Activated CD4-positive, alpha-beta T cell treated with anti-CD3 and anti-CD28 coated beads for 1 hour (primary cell): ENCODE measurements at places on chromosomes 1 and 21.

GRCh38 chr1:203167026-203167912 lies 8.4 kb downstream of the MYBPH start:
- DNase-seq = no peak

DNA sequence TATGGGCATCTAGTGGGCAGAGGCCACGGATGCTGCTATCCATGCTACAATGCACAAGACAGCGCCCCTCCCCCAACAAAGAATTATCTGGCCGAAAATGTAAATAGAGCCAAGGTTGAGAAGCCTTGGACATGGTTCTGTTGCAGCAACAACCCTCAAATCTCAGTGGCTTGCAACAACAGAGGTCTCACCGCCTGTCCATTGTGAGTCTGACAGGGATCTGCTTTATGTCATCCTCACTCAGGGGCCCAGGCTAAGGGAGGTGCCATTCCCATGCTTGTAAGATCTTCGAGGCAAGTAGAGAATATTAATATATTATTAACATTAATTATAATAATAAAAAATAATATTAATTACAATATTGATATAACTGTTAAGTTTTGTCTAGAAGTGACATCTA lies 9.5 kb upstream of the PITHD1 start:
- no peak for DNase-seq

GRCh38 chr1:170168265-170168664 lies 22.5 kb downstream of the NTMT2 start:
- no peak for DNase-seq

GRCh38 chr1:226965581-226966440 lies 25.7 kb downstream of the COQ8A start:
- DNase-seq = no peak

GRCh38 chr1:117582451-117582850 lies 23.4 kb upstream of the TENT5C start:
- DNase-seq = no peak

GRCh38 chr1:15807121-15807520 lies 328 bp downstream of the UQCRHL start:
- DNase-seq = no peak

DNA sequence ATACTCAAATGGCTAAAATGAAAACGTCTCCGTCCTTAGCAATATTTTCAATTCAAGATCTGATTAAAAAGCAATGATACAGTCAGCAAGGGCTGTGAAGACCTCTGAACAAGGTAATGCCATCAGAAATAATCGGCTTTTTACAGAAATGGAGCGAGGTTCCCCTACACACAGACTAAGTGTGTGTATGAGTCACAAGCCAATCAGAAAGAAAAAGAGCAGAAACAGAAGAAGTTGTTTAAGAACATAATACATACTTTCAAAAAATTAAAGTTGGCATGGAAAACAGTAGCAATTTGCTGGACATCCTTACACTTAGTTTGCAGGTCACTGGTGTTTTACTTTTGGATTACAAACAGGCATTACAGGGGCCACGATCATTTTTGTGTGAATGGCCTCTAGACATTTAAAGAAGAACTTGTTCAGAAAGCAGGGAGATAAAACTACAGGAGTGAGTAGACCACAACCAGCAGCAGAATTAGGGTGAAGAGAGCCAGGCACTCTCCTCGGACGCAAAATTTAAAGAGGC lies 350.0 kb upstream of the RUNX1 start:
- no peak for DNase-seq

- no peak for DNase-seq
Observed at GRCh38 chr1:173496757-173497320, 19.7 kb downstream of the PRDX6 start.

DNA sequence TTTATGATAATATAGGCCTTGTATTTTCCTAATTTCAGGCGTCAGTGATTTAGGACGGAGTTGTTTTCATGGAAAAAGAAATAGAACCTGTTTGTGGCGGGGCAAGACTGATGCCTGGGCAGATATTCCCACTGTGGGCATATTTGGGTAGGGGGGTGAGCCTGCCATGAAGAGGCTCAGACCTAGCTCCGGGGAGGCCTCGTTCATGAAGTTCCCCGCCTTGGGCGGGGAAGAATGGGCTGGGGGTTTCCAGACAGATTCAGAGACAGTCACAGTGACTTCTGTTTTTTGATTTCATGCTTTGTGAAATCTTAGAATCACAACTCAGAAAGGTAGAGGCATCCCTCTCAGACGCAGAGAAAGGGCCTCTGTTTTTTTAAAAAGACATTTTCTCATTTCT lies 36.1 kb downstream of the RUNX3 start:
- no peak for DNase-seq

DNA sequence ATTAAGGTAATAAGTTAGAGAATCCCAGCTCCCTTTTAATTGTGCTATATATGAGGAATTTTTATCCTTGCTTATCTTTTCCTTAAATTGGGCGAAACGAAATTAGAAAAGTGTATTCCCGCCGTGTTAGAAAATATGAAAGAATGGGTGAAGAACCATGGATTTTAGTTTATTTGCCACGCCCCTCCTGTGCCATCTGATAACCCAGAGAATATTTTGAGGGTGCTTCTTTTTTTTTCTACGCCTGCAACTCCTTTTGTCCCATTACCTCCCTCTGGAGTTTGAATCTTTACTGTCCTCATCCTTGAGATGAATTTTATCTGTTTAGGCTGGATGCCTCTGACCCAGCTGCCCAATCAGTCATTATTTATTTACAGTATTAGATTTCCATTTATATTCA lies 1.6 kb downstream of the TLCD4 start:
- no peak for DNase-seq

DNA sequence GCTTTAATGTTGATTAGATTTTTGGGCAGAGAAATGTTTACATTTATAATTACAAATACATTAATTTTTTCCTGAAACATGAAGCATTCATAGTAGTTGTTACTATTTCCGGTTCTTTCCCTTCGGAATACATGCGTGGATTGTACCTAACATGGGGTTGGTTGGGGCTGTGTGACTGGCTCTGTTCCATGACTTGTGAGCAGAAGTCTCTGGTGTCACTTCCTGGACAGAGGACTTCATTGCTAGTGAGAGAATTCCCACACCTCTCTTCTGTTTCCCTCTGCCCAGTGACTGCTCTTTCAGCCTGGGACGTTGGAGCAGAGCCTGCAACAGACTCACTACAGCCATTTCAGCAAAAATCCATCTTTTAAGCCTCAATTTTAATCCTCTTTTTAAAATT lies 231.4 kb downstream of the GRIK1 start:
- no peak for DNase-seq

GRCh38 chr1:199657449-199657848 lies 370.1 kb upstream of the NR5A2 start:
- DNase-seq = no peak

DNA sequence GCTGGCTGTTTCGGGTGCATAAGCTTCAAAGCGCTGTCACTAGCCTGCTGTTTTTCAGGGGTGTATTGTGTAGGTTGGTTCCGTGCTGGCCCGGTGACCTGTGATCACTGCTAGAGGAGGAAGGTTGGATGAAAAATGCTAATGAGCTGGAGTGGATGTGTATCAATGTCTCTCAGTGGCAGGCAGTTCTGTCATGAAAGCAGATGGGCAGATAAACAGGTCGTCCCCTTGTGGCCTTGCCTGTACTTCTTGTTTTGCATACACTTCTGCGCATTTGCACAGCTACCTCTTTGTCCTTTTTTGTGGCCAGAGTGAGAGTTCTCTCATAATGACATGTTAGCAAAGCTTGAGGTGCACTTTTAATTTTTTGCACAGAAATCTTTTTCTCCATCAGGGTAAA lies 2.9 kb downstream of the SELENON start:
- no peak for DNase-seq

GRCh38 chr1:23578997-23579363 lies 19.7 kb upstream of the ID3 start:
- DNase-seq = no peak

DNA sequence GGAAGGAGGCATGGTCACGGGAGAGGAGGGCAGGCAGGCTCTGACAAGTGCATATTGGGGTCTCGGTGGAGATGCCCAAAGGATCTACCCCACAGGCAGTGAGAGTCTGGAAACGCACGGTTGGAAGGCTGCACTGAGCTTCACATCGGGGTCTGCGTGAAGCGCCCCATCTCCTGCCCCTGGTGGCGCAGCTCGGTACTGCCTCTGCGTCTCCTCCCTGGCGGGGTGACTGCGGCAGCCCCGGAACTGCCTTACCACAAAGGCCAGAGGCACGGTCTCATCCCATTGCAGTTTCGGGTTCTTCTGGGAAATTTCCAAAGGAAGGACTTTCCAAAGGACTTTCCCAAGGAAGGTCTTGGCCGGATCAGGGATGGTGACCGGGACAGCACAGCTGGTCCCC lies 69.2 kb upstream of the AJAP1 start:
- DNase-seq = no peak

DNA sequence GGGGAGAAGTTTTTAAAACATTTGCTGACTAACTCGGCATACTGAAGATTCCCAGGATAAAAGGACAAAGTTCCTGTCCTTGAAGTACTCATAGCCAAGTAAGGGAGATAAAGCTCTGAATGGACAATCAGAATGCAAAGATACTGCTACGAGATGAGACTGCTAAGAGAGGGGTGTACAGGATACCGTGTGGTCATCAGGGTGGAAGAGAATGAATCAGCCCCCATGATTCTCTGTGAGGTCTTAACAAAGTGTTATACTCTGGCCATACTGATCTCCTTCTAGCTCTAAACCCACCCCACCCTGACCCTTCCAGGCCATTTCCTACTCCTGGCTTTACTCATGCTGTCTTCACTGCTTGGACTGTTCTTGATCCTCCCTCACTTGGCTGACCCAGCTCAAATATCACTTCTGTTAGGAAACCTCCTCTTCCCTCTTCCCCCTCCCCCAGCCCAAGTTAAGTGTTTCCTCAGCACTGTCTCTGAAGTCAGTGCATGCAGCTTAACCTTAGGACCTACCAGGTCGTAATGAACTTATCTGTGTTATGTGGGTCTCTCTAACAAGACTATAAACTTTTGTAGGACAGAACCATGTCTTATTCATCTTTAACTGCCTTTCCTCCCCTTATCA lies 15.8 kb upstream of the MAGOH start:
- no peak for DNase-seq

GRCh38 chr21:21232320-21232719 lies 234.1 kb downstream of the NCAM2 start:
- DNase-seq = no peak

GRCh38 chr1:39642796-39643195 lies 3.4 kb upstream of the HEYL start:
- DNase-seq = no peak

DNA sequence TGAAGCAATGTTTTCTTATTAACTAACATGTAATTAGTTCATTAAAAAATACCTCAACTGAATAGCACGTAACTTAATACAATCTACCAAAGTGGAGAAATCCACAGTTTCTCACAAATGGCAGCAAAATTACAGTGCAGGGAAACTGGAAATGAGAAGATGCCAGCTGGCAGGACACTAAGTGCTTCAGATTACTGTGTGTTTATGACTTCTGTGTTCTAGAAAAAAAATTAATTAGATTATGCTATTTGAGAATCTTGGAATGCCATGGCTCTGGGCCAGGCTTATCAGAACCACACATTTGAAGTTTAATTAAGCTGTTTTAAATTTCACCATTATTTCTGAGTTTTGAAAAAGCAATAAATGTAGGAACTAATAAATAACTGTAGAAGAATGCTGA lies 357.6 kb downstream of the TGFB2 start:
- DNase-seq = no peak

DNA sequence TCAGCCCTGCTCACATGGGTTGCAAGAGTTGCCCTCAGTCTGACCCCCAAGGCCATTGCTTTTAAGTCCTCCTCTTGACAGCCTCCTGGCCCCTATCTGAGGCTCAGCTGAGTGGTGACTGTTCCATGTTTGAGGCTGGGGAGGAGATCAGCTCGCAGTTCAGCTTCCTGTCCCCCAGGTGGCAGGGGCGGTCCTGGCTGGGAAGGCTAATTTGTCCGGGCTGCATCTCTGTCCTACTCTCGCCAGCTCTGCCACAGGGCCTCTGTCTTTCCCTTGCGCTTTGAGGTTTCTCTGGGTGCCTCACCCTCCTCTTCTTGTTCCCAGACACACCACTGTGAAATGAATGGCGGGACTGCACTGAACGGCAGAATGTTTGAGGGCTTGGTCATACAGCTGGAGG lies 157.3 kb downstream of the KCNJ6 start:
- no peak for DNase-seq

GRCh38 chr21:36483095-36483494 lies 3.2 kb upstream of the CLDN14 start:
- no peak for DNase-seq

- no peak for DNase-seq
Observed at GRCh38 chr21:25764065-25764464, 29.3 kb downstream of the GABPA start.

DNA sequence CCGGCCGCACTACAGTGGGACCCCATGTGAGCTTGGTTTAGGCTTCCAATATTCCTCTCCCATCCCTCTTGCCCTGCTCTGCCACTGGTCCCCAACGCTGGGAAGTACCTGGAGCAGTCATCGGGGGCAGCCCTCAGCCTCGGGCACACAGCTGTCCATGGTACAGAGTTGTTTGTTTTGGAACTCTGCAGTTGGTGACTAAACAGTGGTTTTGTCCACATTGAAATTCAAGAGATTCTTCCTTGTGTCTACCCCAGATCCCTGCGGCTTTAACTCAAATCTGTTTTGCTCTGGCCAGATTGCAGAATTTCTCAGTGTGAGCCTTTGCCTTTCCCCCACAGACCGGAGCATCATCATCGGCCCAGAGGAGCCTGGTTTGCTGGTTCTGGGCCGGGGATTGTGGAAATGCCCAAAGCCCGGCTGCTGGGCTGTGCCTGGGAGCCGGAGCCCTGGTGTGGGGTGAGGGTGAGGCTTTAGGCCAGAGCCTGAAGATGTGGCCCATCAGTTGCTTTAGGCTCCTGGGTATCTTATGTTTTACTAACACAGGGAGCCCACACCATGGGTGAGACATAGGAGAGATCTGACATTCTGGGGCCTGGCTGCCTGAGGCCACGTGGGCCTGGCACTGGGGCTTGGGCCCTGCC lies 93.2 kb downstream of the ARHGEF10L start:
- no peak for DNase-seq

DNA sequence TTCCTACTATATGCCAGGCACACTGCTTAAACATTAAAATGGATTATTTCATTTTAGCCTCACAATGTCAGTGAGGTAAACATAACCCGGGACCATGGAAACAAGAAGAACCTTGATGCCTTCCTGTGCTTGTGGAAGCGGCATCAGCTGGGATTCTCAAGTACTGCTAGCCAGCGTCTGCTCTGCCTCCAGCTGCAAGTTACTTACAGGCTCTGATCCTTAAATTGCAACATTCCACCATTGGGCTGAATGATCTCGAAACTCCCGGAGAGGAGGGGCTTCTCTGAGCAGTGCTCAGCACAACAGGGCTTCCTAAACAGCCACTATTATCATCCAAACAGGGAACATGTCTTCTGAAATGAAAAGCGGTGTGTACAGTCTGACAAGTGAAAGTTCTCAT lies 6.7 kb upstream of the MAN1C1 start:
- no peak for DNase-seq
